ENCODE measurements at places on chromosomes 4 and X.

GRCh38 chr4:41256131-41256739, 493 bp upstream of the UCHL1 start:
- DNase-seq: peak; percentile 68

GRCh38 chr4:167383291-167383690, 149.0 kb upstream of the SPOCK3 start:
- DNase-seq: no peak

- DNase-seq: no peak
Observed at GRCh38 chrX:47854474-47854873, 17.8 kb downstream of the ZNF81 start.

GRCh38 chrX:51779306-51779705, 36.1 kb downstream of the GSPT2 start:
- peak; percentile 5 for DNase-seq

DNA sequence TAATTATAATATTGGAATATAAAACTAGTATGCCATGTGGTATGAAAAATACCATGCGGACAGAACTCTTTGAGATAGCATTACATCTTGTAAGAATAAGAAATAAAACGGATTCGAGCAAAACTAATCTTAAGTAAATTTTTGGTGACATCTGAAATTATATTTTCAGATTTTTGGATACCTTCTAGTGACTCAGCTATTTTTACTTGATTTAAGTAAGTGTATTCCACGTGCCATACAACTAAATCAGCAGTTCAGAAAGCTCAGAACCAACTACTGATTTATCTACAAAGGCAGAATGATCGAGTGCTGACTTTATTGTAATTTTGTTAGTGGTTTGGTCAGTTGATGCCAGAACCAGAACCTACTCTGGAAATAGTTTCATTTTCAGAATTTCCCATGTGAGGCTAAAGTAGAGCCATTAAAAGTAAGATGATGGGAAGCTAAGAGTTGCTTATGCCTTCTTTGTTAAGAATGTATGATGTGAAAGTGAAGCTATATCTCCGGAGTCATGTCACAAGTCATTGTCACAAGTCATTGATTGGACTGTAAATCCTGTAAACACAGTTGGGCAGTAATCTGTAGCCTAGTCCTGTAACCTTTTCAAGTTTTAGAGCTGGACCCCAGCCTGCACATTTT, 4.0 kb downstream of the ING2 start:
- DNase-seq: no peak

DNA sequence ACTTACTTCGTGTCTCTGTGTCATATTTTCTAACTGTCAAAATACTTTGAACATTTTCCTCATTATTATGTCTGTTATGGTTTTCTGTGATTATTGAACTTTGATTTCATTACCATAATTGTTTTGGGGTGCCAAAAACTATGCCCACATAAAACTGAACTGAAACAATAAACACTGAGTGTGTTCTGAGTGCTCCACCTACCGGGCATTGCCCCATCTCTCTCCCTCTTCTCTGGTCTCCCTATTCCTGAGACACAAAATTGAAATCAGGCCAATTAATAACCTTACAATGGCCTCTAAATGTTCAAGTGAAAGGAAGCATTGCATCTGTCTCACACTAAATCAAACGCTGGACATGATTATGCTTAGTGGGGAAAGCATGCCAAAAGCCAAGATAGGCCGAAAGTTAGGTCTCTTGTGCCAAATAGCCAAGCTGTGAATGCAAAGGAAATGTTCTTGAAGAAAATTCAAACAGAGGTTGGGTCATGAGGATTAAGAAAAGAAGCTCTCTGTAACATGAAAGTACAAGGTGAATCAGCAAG, 972.3 kb downstream of the PCDH7 start:
- DNase-seq: no peak
